ENCODE measurements at places on chromosomes 2 and 18. TPM values are rescaled to one million over a fixed set of nuclear protein-coding genes. Genes with fewer than 3 reads are reported as not detected.

The MOGAT1 gene
- not detected for total RNA-seq

The EPB41L3 gene
- 1.4 TPM for total RNA-seq

The ATIC gene
- 102 TPM for total RNA-seq

The EFR3B gene
- total RNA-seq: 0.05 TPM

GRCh38 chr2:34570266-34570872 is 971.3 kb upstream of the FAM98A start:
- DNase-seq: no peak

GRCh38 chr18:60247103-60247502 is 125.5 kb downstream of the MC4R start:
- DNase-seq: no peak

GRCh38 chr2:239146011-239146641 is 254.7 kb downstream of the HDAC4 start:
- DNase-seq: no peak

DNA sequence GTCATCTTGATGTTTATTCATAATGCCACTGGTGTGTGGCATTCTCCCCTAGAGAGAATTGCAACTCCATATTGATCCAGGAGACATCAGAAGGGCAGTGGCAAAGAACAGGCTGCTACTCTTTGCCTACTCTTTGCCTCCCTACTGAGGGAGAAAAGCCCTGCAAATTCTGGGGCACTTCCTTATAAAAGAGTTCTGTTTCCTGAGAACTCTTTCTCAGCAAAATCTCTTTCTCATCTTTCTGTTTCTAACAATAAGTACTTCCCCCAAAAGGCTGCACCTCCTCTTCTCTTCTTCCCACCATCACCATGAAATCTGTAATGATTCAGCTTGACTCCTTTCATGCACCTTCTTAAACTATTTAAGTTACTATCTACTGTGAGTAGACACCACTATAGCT is 270.3 kb downstream of the MREG start:
- no peak for DNase-seq

GRCh38 chr2:15284614-15285013 is 276.5 kb downstream of the NBAS start:
- DNase-seq: no peak

DNA sequence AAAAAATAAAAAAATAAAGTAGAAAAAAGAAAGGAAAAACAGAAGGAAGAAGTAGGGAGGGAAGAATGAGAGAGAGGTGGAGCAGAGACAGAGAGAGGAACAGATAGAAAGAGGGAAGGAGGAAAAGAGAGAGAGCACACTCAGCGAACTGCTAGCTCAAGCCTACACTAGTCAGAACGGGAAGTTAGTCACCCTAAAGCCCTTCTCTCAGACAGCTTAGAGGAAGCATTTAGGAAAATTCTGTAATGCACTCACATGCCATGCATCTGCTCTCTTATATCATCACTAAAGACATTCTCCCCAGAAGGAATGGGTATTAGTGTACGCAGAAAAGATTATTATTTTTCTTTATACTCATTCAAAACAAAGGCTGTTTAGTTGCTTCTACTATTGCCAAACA is 68.1 kb upstream of the SULT1C3 start:
- no peak for DNase-seq

DNA sequence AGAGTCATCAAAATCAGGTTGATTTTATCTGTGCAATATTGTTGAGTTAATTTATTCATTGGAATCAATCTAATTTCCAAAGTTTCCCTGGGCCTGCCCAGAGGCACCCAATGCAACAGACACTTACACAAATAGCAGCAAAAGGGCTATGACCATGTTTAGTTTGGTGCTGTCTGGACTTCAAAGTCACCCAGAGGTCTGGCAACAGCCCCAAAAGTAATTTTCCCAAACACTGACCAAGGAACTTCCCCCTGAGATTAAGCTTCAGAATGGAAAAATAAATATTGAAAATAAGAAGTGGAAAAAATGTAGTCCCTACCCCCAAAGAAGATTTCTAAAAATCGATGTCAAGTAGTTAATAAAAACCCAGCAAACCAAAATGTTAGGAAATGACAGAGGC is 70.9 kb upstream of the RNF152 start:
- DNase-seq: no peak

GRCh38 chr2:18074476-18074875 is 196.0 kb downstream of the KCNS3 start:
- DNase-seq: no peak

DNA sequence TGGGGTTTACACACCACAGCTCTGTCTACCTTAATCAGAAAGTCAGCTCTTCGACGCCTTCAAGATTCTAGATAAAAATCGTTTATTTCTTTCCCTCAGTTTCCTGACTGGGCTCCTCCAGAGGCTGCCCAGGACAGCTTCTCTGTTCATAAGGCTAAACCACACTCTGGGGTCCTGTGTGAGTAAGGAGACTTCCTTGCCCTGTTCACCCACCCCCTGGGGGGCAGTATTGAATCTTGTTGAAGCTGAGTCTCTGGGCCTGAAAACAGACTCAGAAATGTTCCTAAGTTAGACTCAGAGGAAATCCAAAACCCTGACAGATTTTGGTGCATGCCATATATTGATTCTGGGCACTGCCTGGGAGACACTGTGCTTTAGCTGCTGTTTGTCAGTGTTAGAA is 43.0 kb downstream of the G6PC2 start:
- no peak for DNase-seq

Data from naive thymus-derived CD8-positive, alpha-beta T cell (primary cell).